ENCODE measurements at places on chromosomes 5 and 9. TPM values are rescaled to one million over a fixed set of nuclear protein-coding genes. Genes with fewer than 3 reads are reported as not detected.

The LVRN gene
- total RNA-seq: not detected

The CORO2A gene
- total RNA-seq: 17.1 TPM

The TERT gene
- not detected for total RNA-seq

The UBE2QL1 gene
- not detected for total RNA-seq

The NR6A1 gene
- 4.6 TPM for total RNA-seq

The PLAC8L1 gene
- 0.43 TPM for total RNA-seq

The PKD2L2 gene
- total RNA-seq: under 0.01 TPM

All from tracheal epithelial cell (primary cell).